Common myeloid progenitor, CD34-positive (primary cell): ENCODE measurements at places on chromosomes 4 and X.
A peak's percentile ranks its signal among the peaks of the same experiment; 100 is the strongest.

DNA sequence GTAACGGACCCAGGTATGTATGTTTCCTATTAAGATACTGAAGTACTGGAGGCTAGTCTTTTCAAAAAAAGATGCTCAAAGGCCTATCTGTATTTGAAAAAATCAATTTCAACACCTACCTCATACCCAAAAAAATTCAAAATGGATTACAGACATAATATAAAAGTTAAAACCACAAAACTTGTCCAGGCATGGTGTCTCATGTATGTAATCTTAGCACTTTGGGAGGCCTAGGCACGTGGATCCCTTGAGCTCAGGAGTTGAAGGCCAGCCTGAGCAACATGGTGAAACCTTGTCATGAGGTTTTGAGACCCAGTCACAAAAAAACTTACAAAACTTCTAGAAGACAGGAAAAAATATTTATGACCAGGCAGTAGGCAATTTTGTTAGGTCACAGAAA lies 16.7 kb downstream of the RBMX start:
- no peaks in the 10 kb centered on the region for H3K27me3 ChIP-seq
- peaks cover 17% of the 10 kb centered on the region for H3K36me3 ChIP-seq
- no peaks in the 10 kb centered on the region for H3K4me1 ChIP-seq
- no peak overlapping the region for H3K4me3 ChIP-seq

- no peaks in the 10 kb centered on the region for H3K27me3 ChIP-seq
- DNase-seq, result no peak
These were observed 23.2 kb upstream of the MRFAP1 start for GRCh38 chr4:6617246-6617645.

DNA sequence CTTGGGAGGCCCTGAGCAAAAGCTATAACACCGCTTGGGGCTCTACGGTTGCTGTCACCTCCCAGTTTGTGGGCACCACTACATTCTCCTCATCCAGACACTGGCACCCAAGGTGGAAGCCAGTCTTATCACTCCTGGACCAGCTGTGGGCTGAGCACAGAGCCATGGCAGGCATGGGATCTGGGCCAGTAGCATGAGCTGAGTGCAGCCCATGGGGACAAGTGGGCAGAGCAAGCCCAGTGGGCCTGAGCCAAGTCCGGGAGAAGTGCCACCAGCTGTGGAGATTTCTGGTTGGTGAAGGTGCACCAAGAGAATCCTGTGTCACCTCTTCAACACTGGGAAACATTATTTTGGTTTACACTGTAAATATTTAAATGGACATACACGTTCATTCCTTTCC lies 1013.0 kb downstream of the TECRL start:
- no peaks in the 10 kb centered on the region for H3K36me3 ChIP-seq
- DNase-seq, result no peak

DNA sequence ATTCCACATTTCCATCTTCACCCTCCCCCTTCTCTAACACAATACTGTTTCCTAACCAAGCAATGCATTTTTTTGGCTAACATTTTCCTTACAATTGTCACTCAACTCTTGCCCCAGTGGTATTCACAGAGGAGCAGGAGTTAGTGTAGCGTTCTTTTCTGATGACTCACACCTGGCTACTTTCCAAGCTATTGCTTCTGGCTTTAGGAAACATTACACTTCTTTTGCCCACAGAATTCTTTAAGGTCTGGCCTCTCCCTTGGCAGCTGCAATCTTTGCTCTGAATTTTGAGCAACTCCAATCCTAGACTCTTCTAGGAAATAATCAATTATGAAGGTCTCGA lies 27.5 kb upstream of the PDGFC start:
- H3K4me1 ChIP-seq, result no peaks in the 10 kb centered on the region
- H3K27ac ChIP-seq, result no peak overlapping the region
- DNase-seq, result peak; percentile 89
- H3K36me3 ChIP-seq, result no peaks in the 10 kb centered on the region
- no peak overlapping the region for H3K4me3 ChIP-seq
- H3K27me3 ChIP-seq, result no peaks in the 10 kb centered on the region

- no peak overlapping the region for H3K4me3 ChIP-seq
- H3K36me3 ChIP-seq, result no peaks in the 10 kb centered on the region
- no peaks in the 10 kb centered on the region for H3K27me3 ChIP-seq
- no peaks in the 10 kb centered on the region for H3K4me1 ChIP-seq
- no peak for DNase-seq
- no peak overlapping the region for H3K27ac ChIP-seq
These were observed 259.2 kb upstream of the AADAT start for GRCh38 chr4:170348945-170349344.

DNA sequence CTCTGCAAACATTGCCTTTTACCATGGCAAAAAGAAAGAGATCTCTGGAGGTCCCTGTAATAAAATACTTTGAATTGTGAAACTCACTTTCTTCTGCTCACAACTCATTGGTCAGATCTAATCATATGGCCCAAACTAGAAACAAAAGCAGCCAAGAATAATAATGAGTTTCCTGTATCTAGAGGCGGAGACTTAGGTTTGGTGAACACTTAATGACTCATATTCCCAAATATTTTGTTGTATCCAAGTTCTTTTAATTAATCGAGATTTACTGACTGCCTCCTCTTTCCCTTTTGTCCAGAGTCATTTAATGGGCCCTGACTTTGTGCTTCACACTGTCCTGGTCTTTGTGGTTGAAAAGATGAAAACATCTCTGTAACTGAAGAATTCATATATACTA lies 190.6 kb downstream of the CCSER1 start:
- no peaks in the 10 kb centered on the region for H3K27me3 ChIP-seq
- no peak overlapping the region for H3K4me3 ChIP-seq
- no peak for DNase-seq
- no peaks in the 10 kb centered on the region for H3K4me1 ChIP-seq
- no peak overlapping the region for H3K27ac ChIP-seq

DNA sequence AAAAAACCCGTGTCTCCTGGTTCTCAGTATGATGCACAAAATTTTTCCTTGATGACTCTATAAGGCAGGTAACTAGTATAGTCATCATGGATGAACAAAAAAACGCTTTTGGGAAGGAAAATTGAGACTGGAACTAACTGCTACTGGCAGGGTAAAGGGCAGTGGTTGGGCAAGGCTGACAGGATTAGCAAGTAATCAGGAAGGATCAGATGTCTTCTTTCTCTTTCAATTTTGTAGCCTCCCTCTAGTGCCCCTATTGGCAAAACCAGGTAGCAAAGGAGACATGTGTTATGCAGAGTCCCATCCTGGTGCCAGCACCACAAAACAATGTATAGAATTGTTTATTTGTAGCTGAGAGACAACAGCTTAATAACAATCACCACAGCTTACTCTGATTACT lies 12.8 kb upstream of the SLITRK4 start:
- no peaks in the 10 kb centered on the region for H3K27me3 ChIP-seq
- H3K36me3 ChIP-seq, result no peaks in the 10 kb centered on the region
- no peak overlapping the region for H3K4me3 ChIP-seq
- H3K4me1 ChIP-seq, result no peaks in the 10 kb centered on the region
- peak; percentile 44 for DNase-seq

DNA sequence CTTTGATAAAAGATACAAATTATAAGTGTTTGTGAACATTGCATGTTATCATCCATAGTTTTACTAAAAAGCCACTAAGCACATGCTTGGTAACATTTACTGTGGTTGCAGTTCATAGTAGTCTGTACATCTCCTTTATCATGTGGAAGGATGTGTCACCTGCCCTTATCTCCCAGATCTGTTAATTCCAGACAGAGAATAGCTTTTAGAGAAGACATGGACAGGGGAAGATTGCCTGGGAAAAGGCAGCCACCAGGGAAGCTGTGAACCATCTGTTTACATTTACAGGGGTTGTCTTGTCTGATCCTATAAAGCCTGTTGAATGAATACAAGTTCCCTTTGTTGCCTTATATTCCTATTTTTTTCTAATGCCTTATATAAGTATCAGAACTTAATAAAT lies 396.0 kb downstream of the FAT4 start:
- no peaks in the 10 kb centered on the region for H3K27me3 ChIP-seq
- DNase-seq, result no peak
- H3K36me3 ChIP-seq, result no peaks in the 10 kb centered on the region
- H3K27ac ChIP-seq, result no peak overlapping the region

DNA sequence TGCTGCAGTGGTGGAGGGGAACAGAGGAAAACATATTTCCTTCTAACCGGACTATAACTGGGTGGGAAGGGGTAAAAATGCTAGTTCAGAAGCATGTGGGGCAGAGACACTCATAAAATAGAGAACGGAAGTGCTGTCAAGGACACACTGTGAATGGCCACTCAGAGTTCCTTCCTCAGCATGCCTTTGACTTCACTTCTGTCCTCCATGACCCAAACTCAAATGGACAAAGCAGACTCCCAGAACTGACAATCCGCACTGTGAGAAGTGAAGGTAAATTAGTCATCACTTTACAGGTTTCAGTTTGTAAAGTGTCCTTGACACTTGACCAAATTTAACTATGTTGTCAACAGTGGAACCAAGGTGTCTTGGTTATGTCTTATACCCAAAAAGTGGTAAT lies 30.2 kb upstream of the ELF2 start:
- no peaks in the 10 kb centered on the region for H3K27me3 ChIP-seq
- DNase-seq, result no peak
- H3K36me3 ChIP-seq, result no peaks in the 10 kb centered on the region

- H3K4me3 ChIP-seq, result no peak overlapping the region
- H3K27me3 ChIP-seq, result no peaks in the 10 kb centered on the region
- no peak overlapping the region for H3K27ac ChIP-seq
- no peak for DNase-seq
- no peaks in the 10 kb centered on the region for H3K4me1 ChIP-seq
- H3K36me3 ChIP-seq, result no peaks in the 10 kb centered on the region
These were observed 3.2 kb upstream of the MAGEB2 start for GRCh38 chrX:30212172-30212571.

DNA sequence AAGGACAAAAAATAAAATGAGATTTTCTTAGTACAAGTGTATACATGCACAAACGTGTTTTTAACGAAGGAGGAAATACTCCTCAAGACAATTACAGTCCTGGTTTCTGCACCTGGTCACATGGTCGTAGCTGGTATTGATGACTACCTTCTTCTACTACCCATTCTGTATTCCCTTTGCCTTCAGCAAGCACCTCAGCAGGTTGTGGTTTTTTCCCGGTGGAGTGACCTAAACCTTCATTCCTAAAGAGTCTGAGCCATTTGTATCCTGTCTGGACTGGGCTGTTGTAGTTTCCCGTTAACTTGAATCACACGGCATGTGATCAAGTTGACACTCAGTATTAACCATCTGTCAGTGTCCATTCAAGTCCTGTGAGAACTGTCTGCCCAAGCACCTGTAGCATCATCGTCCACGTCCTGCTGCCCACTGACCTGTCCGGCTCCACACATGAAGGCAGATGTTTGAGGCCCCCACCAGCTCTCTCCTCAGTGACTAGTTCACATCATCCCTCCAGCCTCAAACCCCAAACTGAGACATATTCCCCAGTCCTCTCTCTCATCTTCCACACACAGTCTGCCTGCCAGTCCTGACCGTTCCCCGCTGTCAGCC lies 31.1 kb upstream of the TBC1D14 start:
- H3K4me3 ChIP-seq, result no peak overlapping the region
- no peak overlapping the region for H3K27ac ChIP-seq
- no peak for DNase-seq
- peaks cover 12% of the 10 kb centered on the region for H3K4me1 ChIP-seq
- peaks cover 16% of the 10 kb centered on the region for H3K36me3 ChIP-seq
- H3K27me3 ChIP-seq, result no peaks in the 10 kb centered on the region

GRCh38 chrX:99469439-99469838 lies 940.6 kb downstream of the PCDH19 start:
- H3K36me3 ChIP-seq, result no peaks in the 10 kb centered on the region
- no peaks in the 10 kb centered on the region for H3K4me1 ChIP-seq
- DNase-seq, result no peak
- no peaks in the 10 kb centered on the region for H3K27me3 ChIP-seq
- no peak overlapping the region for H3K27ac ChIP-seq

- H3K27me3 ChIP-seq, result no peaks in the 10 kb centered on the region
- no peaks in the 10 kb centered on the region for H3K36me3 ChIP-seq
- no peak within 1 kb of the TSS for H3K27ac ChIP-seq
- peak within 1 kb of the TSS; percentile 48 for H3K4me3 ChIP-seq
- peak; percentile 31 for DNase-seq
- H3K4me1 ChIP-seq, result peaks cover 11% of the 10 kb centered on the region
These were observed at the start of gene FAM114A1 for GRCh38 chr4:38867478-38868058. Gene FAM114A1, plus strand, starts transcription at chr4:38867806. Its CDS starts 10,273 bp downstream, at chr4:38878079.

- H3K4me1 ChIP-seq, result peaks cover 20% of the 10 kb centered on the region
- no peak for DNase-seq
- no peak overlapping the region for H3K27ac ChIP-seq
- no peaks in the 10 kb centered on the region for H3K27me3 ChIP-seq
These were observed 63.8 kb upstream of the MTM1 start for GRCh38 chrX:150504397-150505182.

DNA sequence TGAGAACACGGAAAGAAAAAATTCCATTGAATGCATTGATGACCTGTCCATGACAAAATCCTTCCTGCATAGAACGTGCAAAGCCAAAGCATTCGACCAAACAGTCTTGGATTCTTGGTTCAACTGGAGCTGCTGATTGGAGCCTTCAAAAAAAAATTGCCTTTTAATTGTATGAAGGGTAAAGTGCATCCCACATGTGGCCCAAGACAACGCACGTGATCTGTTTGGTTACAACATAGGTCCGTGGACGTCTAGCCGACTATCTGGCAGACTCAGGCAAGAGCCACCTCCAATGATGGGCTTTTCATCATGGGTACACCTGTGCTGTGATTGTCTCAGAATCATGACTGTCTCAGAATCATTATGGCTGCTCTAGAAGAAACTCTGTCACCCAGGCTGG lies 52.3 kb downstream of the SHOX start:
- H3K4me1 ChIP-seq, result no peaks in the 10 kb centered on the region
- no peaks in the 10 kb centered on the region for H3K36me3 ChIP-seq
- no peak overlapping the region for H3K4me3 ChIP-seq

GRCh38 chrX:45689971-45690370 lies 489.3 kb upstream of the DIPK2B start:
- no peak for DNase-seq
- no peak overlapping the region for H3K27ac ChIP-seq
- no peaks in the 10 kb centered on the region for H3K36me3 ChIP-seq
- H3K4me3 ChIP-seq, result no peak overlapping the region
- no peaks in the 10 kb centered on the region for H3K4me1 ChIP-seq

- H3K4me3 ChIP-seq, result peak overlapping the region; percentile 48
- H3K27me3 ChIP-seq, result no peaks in the 10 kb centered on the region
- DNase-seq, result peak; percentile 47
- H3K4me1 ChIP-seq, result peaks cover 4% of the 10 kb centered on the region
- H3K36me3 ChIP-seq, result no peaks in the 10 kb centered on the region
These were observed 708 bp downstream of the BCLAF3 start for GRCh38 chrX:19990151-19990555.

DNA sequence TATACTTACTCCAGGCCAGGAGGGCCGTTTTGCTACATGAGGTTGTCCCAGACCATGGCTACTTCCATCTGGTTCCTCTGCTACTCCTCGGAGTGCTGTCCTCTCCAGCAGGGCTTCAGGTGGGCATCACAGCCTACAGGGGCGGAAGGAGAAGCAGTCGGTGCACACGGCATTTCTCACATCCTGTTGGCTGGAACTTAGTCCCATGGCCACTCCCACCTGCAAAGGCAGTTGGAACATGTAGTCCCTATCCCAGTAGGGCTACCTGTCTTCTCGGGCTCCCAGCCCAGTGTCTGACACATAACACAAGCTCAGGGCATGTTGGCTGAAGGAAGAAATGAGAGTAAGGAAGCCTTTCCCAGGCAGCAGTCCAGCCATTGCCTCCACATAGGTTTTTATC lies 7.7 kb upstream of the STK32B start:
- H3K4me3 ChIP-seq, result peak overlapping the region; percentile 64
- no peak for DNase-seq
- H3K36me3 ChIP-seq, result no peaks in the 10 kb centered on the region
- H3K27me3 ChIP-seq, result no peaks in the 10 kb centered on the region
- H3K4me1 ChIP-seq, result peaks cover 28% of the 10 kb centered on the region
- H3K27ac ChIP-seq, result no peak overlapping the region
